Choroid plexus epithelial cell (primary cell): ENCODE measurements at places on chromosomes 3 and 15.

DNA sequence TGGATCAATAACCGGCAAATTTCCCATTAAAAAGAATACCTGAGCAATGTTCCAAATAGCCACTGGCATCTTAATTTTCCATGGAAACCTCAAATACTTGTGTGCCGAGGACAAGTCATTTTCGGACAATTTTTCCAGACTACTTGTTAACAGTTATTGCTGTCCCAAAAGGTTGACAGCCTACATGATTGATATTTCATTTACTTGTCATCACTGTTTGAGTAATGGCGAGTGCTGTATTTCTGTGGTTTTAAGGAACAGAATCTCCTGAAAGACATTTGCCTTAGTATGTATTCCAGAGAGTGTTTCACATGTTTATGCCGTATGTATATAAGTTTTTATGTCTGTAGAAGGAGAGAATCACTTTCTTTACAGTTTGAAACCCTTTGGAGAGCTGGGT, 36.7 kb downstream of the MAP2K5 start:
- DNase-seq: no peak

- peak; percentile 16 for DNase-seq
Measured at GRCh38 chr3:183653209-183654064, 18.0 kb downstream of the KLHL24 start.

GRCh38 chr3:18825665-18826064, 322.6 kb upstream of the KCNH8 start:
- DNase-seq: no peak

DNA sequence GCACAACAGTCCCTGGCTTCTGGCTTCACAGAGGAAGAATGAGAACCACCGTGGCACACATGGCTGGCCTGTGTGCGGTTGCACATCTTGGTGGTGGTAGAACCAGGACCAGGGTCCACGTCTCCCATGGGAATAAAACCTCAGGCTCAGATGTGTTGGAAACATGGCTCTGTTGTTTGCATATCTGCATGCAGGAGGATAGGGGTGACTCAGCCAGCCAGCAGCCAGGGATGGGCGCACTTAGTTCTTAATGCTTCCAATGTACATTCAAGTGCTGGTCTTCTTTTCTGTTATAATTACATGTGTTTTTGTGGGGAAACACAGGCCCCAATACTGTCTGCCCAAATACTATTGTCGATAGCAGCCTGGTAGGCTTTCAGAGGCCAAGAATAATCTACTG, 35.8 kb upstream of the BCL2L10 start:
- no peak for DNase-seq

GRCh38 chr3:114294940-114295480, 1.2 kb downstream of the TIGIT start:
- no peak for DNase-seq

DNA sequence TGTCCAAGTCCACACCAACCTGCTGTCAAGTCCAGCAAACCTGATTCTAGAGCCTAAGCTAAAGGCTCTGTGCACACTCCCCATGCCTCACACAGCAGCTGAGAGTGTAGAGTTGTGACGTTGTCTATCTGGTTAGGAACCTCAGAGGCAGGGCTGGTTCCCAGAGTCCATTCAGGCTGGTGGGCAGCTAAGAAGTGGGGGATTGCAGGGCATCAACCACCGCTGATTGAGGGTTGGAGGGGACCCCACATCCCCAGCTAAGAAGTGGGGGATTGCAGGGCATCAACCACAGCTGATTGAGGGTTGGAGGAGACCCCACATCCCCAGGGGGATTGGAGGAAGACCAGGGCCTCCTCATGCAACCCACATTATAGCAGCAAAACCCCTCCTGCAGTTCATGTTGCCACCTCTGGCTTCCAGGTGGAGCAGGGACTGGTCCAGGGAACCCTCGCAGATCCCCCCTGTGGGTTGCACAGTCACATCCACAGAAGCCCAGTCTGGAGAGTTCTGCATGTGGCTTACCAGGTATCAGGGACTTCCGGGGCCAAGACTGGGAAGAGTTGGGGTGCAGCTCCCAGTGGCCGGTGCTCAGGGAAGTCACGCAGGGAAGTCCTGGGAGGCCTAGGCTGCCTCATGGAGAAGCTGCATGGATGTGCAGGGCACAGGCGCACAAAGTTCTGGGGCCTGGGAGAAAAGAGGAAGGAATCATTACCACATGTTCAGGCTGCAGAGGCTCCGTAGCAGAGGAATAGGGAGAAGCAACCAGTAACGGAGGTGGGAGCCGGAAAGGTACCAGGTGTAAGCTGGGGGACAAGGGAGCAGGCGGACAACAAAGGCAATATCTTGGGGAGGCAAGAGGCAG, 71.4 kb upstream of the PCSK6 start:
- DNase-seq: no peak

GRCh38 chr15:58529041-58529440, 97.2 kb downstream of the LIPC start:
- no peak for DNase-seq

- DNase-seq: no peak
Measured at GRCh38 chr3:37171144-37171543, 3.2 kb downstream of the LRRFIP2 start.

- DNase-seq: peak; percentile 47
Measured at GRCh38 chr3:46490338-46491084, 7.3 kb upstream of the RTP3 start.

- no peak for DNase-seq
Measured at GRCh38 chr3:66031102-66031698, 7.5 kb downstream of the MAGI1 start.

DNA sequence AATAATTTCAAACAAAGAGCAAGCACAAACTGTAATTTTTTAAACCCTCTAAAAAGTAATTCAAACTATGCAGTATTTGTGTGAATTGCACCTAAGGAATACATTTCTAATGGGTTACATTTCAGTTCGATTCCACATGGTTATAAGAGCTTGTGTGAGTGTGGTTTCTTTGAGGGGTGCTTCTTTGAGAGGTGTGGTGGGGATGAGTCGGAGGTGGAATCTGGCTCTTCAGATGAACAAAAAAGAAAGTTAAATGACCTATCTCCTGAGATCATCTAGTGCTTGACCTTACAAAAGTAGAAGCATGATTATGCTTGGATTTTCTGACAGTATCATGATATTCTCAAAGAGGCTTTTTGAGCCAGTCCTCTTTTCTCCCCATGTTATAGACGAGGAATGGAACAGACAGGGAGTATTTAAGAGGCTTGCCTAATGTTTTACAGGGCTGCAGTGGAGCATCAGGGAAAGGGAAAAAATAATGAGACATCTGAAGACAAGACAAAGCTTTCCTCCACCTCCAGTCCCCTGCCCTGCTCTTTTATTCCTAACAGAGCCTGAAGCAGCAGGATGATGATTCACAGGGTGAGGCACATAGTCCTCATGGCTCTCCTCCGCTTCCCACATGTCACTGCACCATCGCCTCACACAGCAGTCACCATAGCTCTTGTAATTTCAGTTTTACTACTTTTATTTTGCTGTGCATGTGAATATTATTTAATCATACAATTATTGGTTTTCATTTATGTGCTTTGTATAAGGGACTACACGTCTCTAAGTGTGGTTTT, 82.0 kb downstream of the LYSMD4 start:
- DNase-seq: peak; percentile 43

- DNase-seq: peak; percentile 96
Measured at GRCh38 chr3:27666708-27667107, 55.4 kb downstream of the EOMES start.

- no peak for DNase-seq
Measured at GRCh38 chr3:29279806-29280205, 1.1 kb upstream of the RBMS3 start.

GRCh38 chr3:73706771-73707170, 82.0 kb upstream of the PDZRN3 start:
- no peak for DNase-seq

DNA sequence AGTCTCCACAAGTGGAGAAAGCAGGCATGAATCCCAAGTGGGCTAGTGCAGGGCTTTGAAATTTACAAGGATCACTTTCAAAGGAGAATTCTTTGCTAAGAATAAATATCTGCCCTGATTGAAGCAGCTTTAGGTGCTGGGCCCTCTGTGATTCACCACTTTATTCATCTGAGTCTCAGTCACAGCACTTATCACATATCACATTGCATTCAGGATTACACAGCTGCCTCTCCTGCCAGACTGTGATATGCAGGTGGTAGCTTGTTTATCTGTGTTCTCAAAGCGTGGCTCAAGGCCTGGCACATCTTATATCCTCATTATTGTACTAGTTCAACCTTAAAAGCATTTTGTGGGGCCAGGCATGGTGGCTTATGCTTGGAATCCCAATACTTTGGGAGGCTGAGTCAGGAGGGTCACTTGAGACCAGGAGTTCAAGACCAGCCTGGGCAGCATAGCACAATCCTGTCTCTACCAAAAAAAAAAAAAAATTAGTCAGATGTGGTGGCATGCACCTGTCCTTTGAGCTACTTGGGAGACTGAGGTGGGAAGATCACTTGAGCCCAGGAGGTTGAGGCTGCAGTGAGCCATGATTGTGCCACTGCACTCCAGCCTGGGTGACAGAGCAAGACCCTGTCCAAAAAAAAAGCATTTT, 156.9 kb upstream of the EIF1B start:
- DNase-seq: no peak

DNA sequence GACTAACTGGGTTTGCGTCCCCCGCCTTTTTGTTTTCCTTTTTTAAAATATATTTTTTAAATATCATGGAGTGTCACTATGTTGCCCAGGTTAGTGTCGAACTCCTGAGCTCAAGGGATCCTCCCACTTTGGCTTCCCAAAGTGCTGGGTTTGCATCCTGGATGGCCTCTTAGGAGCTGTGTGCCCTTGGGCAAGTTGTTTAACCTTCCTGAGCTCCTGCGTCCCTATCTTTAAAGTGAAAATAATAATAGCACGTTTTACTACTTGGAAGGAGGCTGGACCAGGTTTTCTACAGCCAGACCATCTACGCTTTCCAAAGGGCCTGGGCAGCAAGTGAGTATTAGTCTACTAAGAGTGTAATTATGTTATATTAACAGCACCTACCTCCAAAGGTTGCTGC, 44.2 kb upstream of the RNU6-1 start:
- no peak for DNase-seq

DNA sequence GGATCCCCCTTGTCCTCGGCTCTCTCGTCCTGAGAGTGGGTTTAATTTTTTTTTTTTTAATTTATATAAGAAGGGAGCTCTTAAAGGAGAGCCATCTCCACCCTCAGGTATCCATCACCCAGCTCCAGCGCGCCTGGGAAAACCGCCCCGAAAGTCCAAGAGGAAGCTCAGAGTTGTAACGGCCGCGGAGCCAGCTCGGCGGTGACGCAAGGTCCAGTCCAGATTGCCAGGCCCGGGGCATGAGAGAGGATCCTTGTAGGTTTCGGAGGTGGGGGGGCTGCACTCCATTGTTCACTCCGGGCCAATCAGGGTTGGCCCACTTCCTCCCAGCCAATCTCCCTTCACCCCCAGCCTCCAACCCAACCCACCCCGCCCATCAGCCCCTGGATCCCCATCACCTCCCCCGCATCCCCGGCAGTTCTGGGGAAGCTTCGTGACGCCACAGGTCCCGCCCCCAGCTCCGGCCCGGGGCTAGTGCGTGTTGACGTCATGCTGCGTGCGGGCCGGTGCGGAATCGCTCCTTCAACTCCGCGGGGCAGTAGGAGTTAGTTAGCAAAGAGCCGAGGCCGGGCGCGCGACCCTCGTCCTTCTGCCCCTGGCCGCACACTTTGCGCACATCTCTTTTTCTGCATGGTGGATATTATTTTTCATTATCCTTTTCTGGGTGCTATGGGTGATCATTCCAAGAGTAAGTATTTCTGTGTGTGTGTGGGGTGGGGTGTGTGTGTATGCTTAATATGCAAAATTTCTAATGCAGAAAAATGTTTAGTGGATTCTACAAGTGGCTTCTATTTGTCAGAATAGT, at the start of gene ISL2:
Gene ISL2, plus strand, starts transcription at position 520 of the 805 bp plus-strand sequence. Its CDS starts 111 bp downstream, at position 631.
- DNase-seq: peak; percentile 40

- no peak for DNase-seq
Measured at GRCh38 chr3:30810625-30811024, 83.8 kb downstream of the GADL1 start.

DNA sequence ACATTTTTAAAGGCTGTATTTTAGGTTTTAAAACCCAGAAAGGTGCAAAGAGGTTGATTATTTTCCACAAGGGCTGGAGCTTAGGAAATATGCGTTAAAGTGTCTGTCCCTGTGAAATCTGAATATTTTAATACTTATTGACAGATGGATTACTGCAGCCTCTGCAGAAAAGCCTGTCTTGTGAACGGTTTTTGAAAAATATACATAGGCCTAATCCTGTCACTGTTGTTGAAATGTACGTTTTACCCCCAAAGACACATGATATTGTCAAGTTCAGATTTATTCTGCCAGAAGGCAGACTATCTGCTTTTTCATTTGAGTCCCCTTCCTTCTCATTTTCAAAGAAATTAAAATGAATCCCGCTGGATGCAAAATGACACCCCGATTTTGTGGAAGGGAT, 2.2 kb upstream of the BCL6 start:
- no peak for DNase-seq

- no peak for DNase-seq
Measured at GRCh38 chr3:184380185-184380626, 352 bp downstream of the CHRD start.

DNA sequence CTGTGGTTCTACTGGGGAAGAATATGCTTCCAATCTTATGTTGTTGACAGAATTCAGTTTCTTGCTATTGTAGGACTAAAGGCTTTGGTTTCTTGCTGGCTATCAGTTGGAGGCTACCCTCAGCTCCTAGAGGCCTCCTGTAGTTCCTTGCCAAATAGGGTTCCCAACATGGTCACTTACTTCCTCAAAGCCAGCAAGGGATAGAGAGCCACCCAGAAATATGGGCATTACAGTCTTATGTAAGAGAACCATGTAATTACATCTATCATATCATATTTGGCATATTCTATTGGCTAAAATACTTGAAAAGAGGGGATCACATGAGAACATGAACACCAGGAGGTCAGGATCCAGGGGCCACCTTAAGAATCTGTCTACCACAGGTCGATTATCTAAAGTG, 6.2 kb upstream of the COX17 start:
- no peak for DNase-seq

GRCh38 chr3:101999177-101999779, 150.0 kb downstream of the NFKBIZ start:
- DNase-seq: peak; percentile 68

DNA sequence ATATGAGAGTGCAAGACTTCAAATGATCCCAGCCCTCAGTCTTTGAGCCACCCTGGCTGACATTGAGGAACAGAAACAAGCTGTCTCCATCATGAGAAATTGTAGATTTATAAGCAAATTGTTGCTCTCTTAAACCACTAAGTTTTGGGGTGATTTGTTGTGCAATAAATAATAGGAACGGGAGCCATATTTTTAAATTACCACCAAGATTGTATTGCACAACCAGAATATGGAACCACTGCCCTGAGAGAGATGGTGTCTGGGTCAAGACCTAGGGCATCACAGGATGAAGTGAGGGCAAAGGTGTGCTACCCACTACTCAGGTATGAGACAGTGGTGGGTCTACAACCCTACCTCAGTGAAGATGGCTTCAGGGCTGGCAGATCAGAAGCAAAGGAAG, 2.3 kb upstream of the CFAP92 start:
- DNase-seq: no peak

- DNase-seq: peak; percentile 13
Measured at GRCh38 chr15:65789759-65790425, 2.2 kb downstream of the DENND4A start.

DNA sequence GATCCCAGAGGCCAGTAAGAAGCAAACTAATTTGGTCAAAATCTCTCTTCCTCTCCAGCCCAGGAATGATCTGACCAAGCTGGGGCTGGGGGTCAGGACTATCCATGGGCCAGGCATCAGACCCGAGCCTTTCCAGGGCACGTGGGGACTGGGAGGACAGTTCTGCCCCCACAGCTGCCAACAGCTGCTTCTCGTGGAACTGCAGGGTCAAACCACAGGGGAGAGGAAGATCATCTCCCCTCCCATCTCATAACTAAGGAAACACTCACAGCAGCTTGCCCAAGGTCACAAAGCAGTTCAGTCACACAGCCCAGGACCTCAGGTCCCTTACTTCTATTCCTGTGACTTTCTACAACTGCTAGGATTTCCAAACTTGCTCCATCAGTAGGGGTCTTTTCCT, 47.1 kb downstream of the DAPK2 start:
- DNase-seq: no peak
